K562 (cell line): ENCODE measurements at places on chromosomes 12 and 14. TPM values are rescaled to one million over a fixed set of nuclear protein-coding genes. Genes with fewer than 3 reads are reported as not detected.

Gene PROX2
- polyA plus RNA-seq = not detected in 2 replicates

Gene CELA1
- polyA plus RNA-seq = not detected in 2 replicates

Gene SALL2
- 12.5 and 13.1 TPM in 2 replicates for polyA plus RNA-seq

Gene PLEKHD1
- polyA plus RNA-seq = not detected in 2 replicates

Gene KLRC4
- polyA plus RNA-seq = not detected in 2 replicates

Gene TAS2R20
- 0.44 and 0.45 TPM in 2 replicates for polyA plus RNA-seq

Gene SERPINA9
- not detected in 2 replicates for polyA plus RNA-seq

Gene ADAMTS20
- polyA plus RNA-seq = 0.09 TPM in 1 of 2 replicates, not detected in the other

Gene FOXN4
- polyA plus RNA-seq = not detected in 2 replicates

Gene RASAL1
- not detected in 2 replicates for polyA plus RNA-seq

Gene BBOF1
- 3.3 and 3.7 TPM in 2 replicates for polyA plus RNA-seq

Gene KCNMB4
- polyA plus RNA-seq = 0.11 TPM in 1 of 2 replicates, not detected in the other

Gene NRXN3
- polyA plus RNA-seq = not detected in 2 replicates

Gene KRT72
- not detected in 2 replicates for polyA plus RNA-seq

Gene FAM186B
- 0.08 and 0.20 TPM in 2 replicates for polyA plus RNA-seq

Gene HCFC2
- 2.5 and 5.7 TPM in 2 replicates for polyA plus RNA-seq

Gene WNT1
- polyA plus RNA-seq = 0.38 TPM in 1 of 2 replicates, not detected in the other

Gene FBLN5
- 0.11 TPM in 1 of 2 replicates, not detected in the other for polyA plus RNA-seq

Gene RNASE1
- 11.2 and 22.3 TPM in 2 replicates for polyA plus RNA-seq

Gene GPR65
- not detected in 2 replicates for polyA plus RNA-seq

Gene C3AR1
- 4.7 and 5.3 TPM in 2 replicates for polyA plus RNA-seq

Gene MMP14
- 2.8 and 5.8 TPM in 2 replicates for polyA plus RNA-seq

Gene RPGRIP1
- polyA plus RNA-seq = 0.31 and 0.57 TPM in 2 replicates

Gene CACNB3
- polyA plus RNA-seq = 1.2 and 1.5 TPM in 2 replicates

Gene NFYB
- 25.0 and 27.8 TPM in 2 replicates for polyA plus RNA-seq

Gene TEX52
- not detected in 2 replicates for polyA plus RNA-seq

Gene LTB4R
- polyA plus RNA-seq = 10.5 and 11.4 TPM in 2 replicates

Gene VWF
- polyA plus RNA-seq = not detected in 2 replicates

Gene BHLHE41
- polyA plus RNA-seq = not detected in 2 replicates

Gene SSTR1
- polyA plus RNA-seq = not detected in 2 replicates

Gene XPOT
- polyA plus RNA-seq = 90.8 and 91.8 TPM in 2 replicates

Gene LPAR5
- polyA plus RNA-seq = 5.6 and 5.9 TPM in 2 replicates

Gene CARMIL3
- 0.07 TPM in 2 replicates for polyA plus RNA-seq

Gene CBLN3
- 0.05 and 0.27 TPM in 2 replicates for polyA plus RNA-seq

Gene POC1B
- 8.0 and 11.2 TPM in 2 replicates for polyA plus RNA-seq

Gene KRT79
- polyA plus RNA-seq = 0.22 and 0.23 TPM in 2 replicates

Gene PTPN21
- polyA plus RNA-seq = 0.62 and 1.6 TPM in 2 replicates

Gene FIGNL2
- polyA plus RNA-seq = not detected in 2 replicates

Gene VPS33A
- polyA plus RNA-seq = 23.0 and 23.6 TPM in 2 replicates

Gene PPFIBP1
- 1.2 and 2.9 TPM in 2 replicates for polyA plus RNA-seq

Gene KLRC2
- not detected in 2 replicates for polyA plus RNA-seq

Gene KCNJ8
- 0.51 and 1.1 TPM in 2 replicates for polyA plus RNA-seq
